ENCODE measurements at places on chromosomes 2 and 18.

DNA sequence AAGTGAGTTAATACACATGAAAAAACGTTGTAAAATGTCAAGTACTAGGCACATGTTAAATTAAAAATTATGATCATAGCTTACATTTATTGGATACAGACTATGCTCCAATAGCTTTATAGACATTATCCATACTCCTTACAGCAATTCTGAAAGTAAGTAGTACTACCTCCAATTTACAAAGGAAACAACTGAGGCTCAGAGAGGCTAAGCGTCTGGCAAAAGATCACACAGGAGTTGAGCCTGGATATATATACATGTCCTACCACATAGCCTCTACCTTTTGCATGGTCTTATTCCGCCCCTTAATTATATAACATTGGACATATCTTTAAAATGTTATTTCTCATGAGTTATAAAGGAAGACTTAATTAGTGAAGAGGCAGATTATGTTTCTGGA is 127.3 kb downstream of the CSRNP3 start:
- no peak for DNase-seq

DNA sequence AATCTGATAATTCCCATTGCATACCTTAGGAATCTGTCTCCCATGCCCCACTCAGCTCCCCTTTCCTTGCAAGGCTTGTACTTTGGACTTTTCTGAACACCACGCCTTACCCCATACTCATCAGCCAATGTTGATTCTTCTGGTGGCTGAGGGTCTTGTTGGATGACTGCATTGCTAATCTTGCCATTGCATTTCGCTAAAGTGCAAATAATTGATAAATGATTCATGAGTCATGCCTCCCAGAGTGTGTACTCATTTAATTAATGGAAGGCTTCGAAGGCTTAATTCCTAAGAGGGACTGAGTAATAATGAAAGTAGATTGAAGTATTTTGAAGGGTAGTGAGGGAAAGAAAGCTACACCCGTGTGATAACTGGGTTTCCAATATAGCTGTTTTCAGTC is 28.0 kb upstream of the PPP1R1C start:
- no peak for DNase-seq

- no peak for DNase-seq
Observed at GRCh38 chr2:169727065-169727464, 6.6 kb upstream of the KLHL23 start.

GRCh38 chr2:144500563-144500962 is 19.4 kb downstream of the ZEB2 start:
- DNase-seq: no peak

- DNase-seq: no peak
Observed at GRCh38 chr2:238449909-238450417, 23.2 kb downstream of the ASB1 start.

- no peak for DNase-seq
Observed at GRCh38 chr2:50315336-50315735, 716.6 kb downstream of the NRXN1 start.

DNA sequence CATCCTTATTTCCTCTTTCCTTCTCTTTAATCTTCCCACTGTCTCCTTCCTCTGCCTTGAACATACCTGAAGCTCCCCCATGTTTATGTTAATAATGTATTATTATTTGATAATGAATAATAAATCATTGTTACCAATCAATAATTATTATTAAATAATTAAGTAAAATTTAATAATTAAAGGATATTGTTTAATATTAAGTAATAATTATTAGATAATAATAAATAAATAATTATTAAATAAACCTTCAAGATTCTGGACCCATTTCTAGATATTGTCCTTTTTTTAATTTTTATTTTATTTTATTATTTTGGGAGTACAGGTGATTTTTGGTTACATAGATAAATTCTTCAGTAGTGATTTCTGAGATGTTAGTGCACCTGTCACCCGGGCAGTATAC is 7.4 kb upstream of the EVA1A start:
- DNase-seq: no peak

DNA sequence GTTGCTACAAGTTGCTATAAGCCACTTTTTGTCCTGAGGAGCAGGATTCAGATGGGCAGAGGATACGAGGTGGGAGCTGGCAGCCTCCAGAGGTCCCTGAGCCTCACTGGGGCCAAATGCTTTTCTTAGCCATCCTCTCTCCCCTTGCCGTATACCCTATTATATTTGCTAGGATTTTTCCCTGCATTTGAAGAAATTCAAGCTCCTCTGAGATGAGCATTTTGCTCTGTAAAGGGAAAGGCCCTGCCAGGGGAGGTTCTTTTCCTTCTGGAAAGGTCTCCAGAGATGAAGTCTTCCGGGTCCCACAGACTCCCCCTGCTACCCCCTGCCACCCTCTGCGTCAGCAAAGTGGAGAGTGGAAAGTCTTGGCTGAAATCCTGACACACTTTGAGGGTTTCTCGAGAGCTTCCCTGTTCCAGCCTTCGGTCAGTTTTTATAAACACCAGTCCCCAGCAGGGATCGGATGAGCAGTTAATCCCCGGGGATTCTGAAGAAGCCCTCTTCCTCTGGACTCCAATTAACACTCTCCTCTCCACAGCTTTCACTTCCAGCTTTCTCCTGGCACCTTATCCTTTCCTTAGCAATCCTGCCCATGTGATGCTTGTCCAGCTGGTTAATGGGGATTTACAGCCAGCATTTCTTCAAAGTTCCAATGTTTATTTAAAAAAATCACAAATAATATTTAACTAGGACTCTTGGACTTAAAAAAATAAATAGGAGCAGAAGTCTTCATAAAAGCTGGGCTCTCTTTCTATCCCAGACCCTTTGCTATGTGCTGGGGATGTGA is 13.1 kb downstream of the CYRIA start:
- DNase-seq: no peak

- no peak for DNase-seq
Observed at GRCh38 chr2:174586418-174587295, 10.9 kb downstream of the WIPF1 start.

DNA sequence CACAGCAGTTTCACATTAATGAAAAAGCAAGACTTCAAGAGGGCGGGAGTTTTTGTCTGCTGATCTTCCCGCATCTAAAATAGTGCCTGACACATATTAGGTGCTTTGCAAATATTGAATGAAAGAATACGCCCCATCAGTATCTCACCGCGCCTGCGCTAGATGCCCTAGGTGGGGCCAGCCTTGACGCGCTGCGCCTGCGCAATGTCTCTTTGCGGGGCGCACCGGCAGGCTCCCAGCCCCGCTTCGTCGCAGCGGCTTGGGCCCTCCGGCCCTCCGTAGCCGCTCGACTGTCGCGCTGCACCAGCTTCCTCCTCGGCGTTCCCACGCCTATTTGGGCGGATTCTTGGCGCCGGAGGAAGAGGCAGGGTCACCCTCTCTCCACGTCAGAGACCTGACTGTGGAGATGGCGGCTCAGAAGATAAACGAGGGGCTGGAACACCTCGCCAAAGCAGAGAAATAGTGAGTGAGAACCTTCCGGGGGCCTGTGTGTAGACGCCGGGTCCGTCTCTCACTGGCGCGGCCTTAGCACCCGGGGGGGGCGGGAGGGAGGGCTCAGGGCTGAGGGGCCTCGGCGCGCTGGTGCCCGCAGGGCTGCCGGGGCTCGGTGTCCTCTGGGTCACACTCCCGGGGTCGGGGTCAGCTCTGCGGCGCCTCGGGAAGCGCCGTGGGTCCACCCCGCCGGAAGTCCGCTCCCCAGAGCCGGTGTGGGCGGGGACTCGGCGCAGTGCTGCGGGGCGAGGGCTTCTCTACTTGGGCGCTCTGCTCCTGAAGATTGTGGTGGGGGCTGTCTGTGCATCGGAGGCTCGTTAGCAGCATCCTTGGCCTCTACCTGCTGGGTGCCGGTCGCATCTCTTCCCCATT is at the start of gene NAPG:
TSS of gene NAPG (plus strand) at position 331 of the 864 bp plus-strand sequence. CDS start at position 407, 76 bp downstream.
- DNase-seq: peak; percentile 77

GRCh38 chr2:144324446-144325045 is 195.4 kb downstream of the ZEB2 start:
- no peak for DNase-seq

DNA sequence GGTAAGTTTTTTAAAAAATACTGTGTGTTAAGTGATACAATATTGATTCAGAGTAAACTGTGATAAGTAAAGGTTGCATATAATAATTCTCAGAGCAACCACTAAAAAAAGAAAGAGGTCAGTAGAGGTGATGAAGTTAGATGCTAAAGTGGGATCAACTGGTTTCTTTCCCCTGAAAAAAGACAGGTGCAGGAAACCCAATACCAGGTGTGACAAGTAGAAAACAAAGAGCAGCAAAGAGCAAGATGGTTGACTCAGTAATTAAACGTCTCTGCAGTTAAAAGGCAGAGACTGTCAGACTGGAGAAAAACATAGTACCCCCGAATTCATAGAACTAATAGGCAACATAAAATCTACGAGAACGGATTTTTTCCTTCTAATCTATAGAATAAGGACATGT is 128.3 kb downstream of the ATP9B start:
- no peak for DNase-seq

- DNase-seq: no peak
Observed at GRCh38 chr2:86833315-86833714, 28.4 kb downstream of the CD8B start.

- no peak for DNase-seq
Observed at GRCh38 chr2:205719847-205720246, 37.5 kb downstream of the NRP2 start.

GRCh38 chr18:74567822-74568221 is 29.8 kb upstream of the ZNF407 start:
- no peak for DNase-seq

- DNase-seq: no peak
Observed at GRCh38 chr2:105796791-105797190, 52.1 kb downstream of the NCK2 start.

- no peak for DNase-seq
Observed at GRCh38 chr2:19746611-19747309, 155.0 kb downstream of the TTC32 start.

DNA sequence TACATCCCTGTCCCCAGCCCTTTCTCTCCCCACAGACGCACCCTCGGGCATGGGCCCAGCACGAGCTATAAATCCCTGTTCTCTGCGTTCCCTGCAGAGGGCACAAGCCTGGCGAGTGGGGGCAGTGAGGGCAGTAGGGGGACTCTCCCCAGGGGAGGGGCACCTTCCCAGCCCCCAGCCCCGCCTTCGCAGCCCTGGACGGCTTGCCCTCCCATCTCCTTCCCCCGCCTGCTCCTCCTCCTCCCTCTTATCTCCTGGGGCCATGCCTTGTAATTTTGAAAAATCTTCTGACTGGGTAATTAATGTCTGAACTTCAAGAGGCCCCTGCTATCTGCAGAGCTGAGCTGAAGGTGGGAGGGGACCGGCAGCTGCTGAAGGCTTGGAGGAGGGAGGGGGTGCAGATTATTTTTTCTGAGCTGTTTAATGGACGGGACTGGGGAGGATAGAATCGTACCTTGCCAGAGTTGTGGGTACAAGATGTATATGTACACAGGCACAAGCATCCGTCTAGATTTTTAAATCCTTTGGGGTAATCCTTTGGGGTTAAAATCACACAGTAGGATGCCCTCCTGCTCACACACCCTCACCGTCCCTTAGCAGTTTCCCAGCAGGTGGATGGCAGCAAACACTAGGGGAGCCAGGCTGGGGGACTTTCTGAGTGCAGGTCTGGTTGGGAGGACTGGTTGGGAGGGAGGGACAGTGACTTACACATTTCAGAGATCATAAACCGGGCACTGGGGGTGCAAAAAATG is 121.9 kb downstream of the SMAD7 start:
- DNase-seq: no peak

GRCh38 chr18:79529296-79529695 is 133.6 kb downstream of the NFATC1 start:
- DNase-seq: no peak

- DNase-seq: peak; percentile 51
Observed at GRCh38 chr2:9699139-9700108, 68.6 kb upstream of the YWHAQ start.

GRCh38 chr2:120558847-120559246 is 176.8 kb upstream of the GLI2 start:
- DNase-seq: no peak

- peak; percentile 91 for DNase-seq
Observed at GRCh38 chr18:57898506-57899124, 95.5 kb upstream of the ATP8B1 start.

DNA sequence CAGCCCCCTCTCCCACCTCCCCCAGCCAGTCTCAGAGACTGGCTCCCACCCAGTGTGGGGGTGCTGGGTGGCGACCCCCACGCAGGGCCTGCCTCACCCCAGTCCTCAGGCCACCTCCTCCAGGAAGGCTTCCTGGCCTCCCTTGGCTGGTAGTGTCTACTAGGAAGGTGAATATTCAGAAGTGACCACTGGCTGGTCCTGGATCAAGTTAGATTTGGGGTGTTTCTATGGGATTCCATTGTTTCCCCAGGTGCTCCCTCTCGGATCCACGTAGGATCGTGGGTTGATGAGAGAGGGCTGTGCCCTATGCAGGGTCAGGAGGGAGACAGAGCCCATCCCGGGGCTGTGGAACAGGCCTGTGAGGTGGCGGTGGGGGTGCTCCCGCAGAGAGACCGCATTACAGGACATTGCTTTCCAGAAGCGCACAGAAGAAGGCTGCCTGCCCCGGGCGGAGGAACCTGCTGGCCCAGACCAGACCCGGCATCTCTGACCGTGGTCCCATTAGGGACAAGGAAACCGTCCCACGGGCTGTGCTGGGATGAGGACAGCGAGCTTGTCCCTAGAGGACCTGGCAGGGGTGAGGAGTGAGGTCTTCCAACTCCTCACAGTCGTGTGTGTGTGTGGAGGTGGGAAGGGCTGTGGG is 3.3 kb downstream of the PDCD1 start:
- DNase-seq: no peak

GRCh38 chr2:41598161-41598894 is 449.5 kb upstream of the PKDCC start:
- no peak for DNase-seq

- no peak for DNase-seq
Observed at GRCh38 chr2:175930504-175930903, 71.6 kb downstream of the LNPK start.

DNA sequence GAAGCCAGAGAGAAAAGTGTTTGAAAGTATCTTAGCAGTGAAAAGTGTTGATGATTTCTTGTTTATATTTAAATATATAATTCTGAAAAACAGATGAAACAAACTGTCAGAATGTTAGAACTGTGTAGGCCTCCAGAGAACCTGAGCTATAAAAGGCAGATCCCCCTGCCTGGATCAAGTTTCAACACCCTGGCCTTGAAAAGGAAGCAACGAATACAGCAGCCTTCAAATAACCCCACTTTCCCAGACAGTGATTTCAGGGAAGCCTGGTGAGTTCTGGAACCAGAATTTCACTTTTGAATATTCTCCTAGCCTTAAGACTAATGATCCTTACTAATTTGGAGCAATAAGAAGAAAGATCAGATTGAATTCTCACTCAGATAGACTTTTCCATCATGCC is 13.3 kb upstream of the TRIM43 start:
- DNase-seq: no peak

- no peak for DNase-seq
Observed at GRCh38 chr18:35817604-35818352, 154.7 kb upstream of the RMP24 start.

Measured in AG09309 (cell line).